ENCODE measurements at places on chromosomes 11 and 22.
A peak's percentile ranks its signal among the peaks of the same experiment; 100 is the strongest.

DNA sequence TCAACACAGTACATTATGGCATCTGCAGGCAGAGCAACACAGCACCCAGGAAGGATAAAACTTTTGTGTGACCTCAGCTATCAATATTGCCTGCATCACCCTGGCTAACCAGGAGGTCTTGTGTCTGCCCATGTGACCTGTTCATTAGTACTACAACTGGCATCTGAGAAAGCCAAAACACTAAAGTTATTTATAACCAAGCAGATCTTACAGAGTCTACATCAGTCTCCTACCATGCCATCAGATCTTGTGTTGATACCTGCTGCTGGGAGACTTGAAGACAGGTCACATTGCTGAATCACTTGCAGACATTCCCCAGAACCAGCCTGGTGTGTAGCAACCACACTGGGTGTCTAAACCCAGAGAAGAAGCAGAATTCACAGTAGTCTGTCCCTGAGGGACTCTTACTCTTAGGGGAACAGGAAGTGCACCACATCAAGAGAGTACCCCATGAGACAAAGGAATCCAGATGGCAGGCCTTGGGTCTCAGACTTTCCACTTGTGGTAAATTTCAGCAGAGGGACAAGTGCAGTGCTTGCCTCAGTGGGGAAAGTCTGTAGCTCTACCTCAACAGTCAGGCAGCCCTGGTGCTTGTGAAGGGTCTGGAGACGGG lies 7.0 kb downstream of the OR9G1 start:
- no peak for DNase-seq

GRCh38 chr22:25404928-25405816 lies 159.3 kb upstream of the GRK3 start:
- peak; percentile 43 for DNase-seq

DNA sequence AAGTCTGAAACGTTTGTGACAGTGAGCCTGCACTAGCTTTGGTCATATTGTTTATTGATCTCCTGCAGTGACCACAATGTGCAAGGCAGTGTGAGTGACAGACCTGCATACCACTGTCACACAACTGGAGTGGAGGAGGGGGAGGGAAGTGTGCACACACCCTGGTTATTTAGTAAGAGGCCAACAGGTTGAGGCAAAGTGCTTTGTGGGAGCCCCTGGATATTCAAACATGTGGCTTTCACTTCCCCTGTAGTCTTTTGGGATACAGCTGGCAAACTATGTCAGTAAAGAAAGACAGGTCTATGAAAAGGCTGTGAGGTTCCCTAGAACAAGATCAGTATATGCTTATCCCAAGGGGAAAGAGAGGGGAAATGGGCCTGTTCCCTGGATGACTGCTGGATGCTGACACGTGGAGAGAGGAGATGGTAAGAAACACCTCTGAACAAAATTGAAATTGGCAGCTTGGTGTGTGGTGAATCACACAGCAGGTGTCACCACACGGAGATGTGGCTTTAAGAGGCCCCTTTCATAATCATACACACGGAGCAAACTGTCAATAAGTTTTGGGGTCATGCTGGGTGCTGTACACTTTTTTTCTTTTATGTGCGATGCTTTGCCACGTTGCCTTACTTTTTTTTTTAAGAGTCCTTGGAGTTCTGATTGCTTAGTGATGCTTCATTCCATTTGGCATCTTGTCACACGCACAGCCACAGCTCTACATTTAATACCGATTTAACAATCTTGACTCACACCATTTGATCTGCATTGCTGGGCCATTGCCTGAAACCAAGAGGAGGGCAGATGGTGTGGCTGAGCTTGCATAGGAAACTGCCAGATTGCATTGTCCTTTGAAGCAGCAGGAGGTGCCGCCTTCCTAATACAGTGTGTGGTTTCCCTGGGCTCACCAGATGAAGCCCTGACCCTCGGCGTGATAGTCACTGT lies 11.3 kb downstream of the OSBP2 start:
- no peak for DNase-seq

DNA sequence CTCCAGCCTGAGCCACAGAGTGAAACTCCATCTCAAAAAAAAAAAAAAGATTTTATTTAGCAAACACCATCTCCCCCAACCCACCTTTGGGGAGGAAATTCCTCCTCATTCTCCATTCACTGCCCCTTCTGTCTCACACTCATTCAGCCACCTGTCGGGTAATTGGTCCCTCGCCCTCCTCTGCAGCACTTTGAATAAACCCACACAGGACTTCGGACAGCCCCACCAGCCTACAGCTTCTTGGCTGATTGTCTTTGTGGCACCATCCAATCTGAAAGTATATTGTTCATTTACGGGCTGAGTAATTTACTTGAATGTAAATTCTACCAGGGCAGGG lies 7.5 kb upstream of the GGA1 start:
- no peak for DNase-seq

- no peak for DNase-seq
Observed at GRCh38 chr11:12771875-12772274, 97.7 kb downstream of the TEAD1 start.

DNA sequence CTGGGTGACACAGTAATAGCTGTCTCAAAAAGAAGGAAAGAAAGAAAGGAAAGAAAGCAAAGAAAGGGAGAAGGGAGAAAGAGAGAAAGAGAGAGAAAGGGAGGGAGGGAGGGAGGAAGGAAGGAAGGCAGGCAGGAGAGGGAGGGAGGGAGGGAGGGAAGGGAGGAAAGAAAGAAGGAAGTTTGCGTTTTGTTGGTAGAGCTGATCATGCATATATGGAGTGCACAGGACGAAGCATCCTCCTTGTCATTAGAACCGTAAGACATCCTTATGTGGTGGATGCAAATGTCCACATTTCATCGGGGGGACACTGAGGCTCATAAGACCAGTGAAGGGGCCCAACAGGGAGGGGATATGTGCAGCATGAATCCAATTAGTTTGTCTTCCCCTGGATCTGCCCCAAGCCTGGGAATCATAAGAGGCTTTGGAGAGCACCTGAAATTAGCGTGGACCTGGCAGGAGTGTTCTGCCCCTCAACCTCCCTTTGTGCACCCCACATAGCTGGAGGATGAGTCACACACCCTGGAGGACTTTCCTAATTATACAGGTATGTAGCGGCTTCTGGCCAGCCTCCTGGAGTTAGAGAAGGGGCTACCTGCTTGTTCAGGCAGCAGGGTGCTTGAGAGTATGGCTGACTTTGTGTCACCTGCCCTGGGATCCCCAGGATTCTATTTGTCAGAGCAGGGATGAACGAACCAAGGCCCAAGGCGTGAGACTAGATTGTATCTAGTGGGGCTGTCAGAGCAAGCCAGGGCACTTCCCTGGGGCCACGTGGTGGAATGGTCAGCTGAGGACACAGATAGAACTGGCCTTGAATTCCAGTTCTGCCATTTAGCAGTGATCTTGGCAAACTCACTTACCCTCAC lies 119.7 kb upstream of the CD82 start:
- DNase-seq: no peak

GRCh38 chr11:77589181-77589520 lies 602 bp upstream of the AQP11 start:
- no peak for DNase-seq

GRCh38 chr11:126281245-126281644 lies 1.6 kb upstream of the TIRAP start:
- no peak for DNase-seq

- no peak for DNase-seq
Observed at GRCh38 chr22:48838846-48839730, 988.6 kb downstream of the BRD1 start.

GRCh38 chr22:20027966-20028854 lies 7.3 kb downstream of the TANGO2 start:
- no peak for DNase-seq

- no peak for DNase-seq
Observed at GRCh38 chr11:1371377-1371776, 18.4 kb upstream of the BRSK2 start.

DNA sequence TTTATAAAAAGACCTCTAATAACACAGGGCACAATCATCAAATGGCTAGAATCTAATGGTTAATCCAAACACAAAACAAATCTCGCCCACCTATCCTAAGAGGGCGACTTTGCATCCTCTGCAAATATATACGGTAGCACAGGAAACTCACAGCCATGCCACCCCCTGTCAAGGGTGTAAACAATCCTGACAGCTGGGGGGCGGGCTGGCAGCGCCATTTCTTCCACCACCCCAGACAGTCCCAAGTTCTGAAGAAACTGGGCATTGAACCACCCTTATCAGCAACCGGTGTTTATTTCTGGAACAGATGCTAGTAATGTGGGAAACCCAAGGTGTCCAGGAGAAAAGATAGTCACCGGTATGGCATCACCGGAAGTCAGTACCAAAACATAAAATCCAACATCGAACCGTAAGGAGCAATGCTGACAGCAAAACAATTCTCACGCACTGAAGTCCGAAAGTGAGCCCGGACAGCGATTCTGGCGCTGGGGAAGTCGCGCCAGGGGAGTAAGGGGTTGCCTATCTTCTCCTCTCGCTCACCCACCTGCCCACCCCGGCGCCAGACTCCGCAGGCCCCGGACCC lies 825 bp downstream of the FBXO3 start:
- no peak for DNase-seq

- DNase-seq: peak; percentile 59
Observed at GRCh38 chr11:66289548-66290329, 796 bp upstream of the YIF1A start.

GRCh38 chr11:73662445-73663157 lies 16.2 kb downstream of the PLEKHB1 start:
- no peak for DNase-seq

DNA sequence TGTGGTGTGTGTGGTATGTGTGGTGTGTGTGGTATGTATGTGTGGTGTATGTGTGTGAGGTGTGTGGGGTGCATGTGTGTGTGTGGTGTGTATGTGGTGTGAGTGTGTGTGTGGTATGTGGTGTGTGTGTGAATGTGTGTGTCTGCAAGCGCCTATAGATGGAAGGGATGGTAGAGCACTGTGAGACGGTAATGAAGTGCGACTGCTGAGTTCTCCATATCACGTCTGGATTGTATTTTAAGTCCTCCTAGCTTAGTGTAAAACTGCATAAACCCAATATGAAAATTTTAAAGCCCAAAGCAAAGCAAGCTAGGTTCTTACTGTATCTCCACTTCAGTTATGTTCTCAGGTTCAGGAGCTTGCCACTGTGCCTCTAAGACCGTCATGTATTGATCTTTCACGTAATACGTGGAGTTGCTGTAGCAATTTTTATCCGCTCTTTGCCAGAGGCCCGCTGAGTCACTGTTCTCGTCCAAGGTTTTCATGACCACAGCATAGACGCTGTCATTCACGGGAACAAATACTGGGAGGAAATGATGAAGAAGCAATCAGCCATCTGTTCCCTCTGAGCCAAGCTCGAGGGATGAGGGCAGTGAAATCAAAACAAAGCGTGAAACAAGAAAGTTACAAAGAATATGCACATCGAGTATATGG lies 5.5 kb downstream of the PLET1 start:
- DNase-seq: no peak

- DNase-seq: no peak
Observed at GRCh38 chr11:82791779-82792178, 58.1 kb upstream of the FAM181B start.

DNA sequence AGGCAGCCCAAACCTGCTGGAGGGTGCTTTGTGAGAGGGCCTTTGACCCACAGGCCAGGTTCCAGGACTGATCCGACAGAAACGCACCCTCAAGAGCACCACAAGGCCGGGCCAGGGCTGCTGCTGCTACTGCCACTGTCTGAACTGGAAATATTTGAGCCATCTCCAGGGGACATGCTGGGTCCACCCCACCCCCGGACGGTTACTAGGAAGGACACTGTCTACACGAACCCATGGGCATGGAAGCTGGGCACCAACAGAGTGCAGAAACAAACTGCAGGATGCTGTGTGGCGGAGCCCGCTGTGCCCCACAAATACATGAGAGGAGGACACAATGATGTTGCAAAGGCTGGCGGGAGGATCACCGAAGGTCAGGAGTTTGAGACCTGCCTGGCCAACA lies 283.7 kb downstream of the CTTN start:
- DNase-seq: no peak

All from stimulated activated CD8-positive, alpha-beta memory T cell treated with anti-CD3 and anti-CD28 coated beads, Interleukin-15, amount 100 ng/mL, for 24 hours (primary cell).